ENCODE measurements at places on chromosomes 1 and 21.

DNA sequence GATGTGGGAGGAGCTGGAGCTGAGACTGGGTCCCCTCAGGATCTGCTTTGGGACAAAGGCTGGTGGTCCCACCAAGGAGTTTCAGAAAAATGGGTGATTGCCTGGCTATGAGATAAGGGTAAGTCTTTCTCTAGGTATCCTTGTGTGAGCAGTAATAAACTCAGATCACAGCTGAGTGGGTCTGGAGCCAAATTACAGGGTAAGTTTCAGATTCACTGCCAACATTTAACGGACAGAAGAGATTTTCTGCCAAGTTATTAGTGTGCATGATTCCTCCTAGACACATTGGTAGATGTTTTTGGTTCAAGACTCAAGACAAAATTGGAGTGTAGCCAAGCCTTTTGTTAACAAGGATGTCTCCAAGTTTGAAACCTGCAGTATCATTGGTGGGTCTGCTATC is 7.5 kb downstream of the CD1B start:
- no peak for DNase-seq

- no peak for DNase-seq
Observed at GRCh38 chr1:226973371-226973897, 33.3 kb downstream of the COQ8A start.

GRCh38 chr1:22472596-22472995 is 20.9 kb downstream of the ZBTB40 start:
- no peak for DNase-seq

DNA sequence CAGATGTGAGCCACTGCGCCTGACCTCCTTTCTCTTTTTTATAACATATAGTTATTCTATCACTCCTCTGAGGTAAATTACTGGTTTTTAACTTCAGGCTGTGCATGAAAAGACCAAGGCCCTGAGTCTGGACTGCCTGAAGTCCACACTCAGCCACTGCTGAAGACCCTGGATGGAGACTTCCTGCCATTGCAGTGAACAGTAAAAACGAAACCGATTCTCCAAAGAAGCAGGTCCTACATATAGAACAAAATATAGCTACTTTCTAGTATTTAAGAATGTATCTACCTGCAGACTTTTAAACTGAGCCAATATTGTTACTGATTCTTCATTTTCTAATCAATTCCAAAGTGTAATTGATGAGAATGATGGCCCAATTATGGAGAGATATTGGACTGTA is 232.8 kb downstream of the CHRM3 start:
- no peak for DNase-seq

DNA sequence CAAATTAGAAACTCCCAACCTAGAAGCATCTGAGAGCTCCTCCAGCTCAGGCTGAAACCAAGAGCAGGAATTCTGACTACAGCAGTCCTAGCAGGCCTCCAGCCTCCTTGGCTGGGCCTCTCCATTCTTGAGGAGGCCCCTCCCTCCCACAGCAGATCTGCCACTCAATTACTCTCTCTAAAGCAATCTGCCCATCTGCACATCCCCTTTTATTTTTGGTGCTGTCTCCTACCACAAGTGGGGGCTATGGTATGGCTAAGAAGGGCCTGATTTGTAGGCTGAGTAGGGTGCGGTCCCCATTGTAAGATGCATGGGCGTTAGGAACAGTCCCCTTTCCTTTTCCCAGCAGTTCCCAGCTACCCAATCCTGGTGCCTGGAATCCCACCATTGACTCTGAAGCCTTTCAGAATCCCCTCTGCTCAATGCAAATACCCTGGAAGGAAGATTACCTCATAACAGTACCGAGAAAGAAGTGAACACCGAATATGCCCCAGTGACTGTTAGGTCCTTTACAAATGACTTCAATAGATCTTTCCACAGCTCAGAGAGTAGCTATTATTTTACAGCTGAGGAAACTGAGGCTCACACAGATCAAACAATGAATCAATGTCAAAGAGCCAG is 11.6 kb upstream of the TTC39A start:
- peak; percentile 40 for DNase-seq

- peak; percentile 75 for DNase-seq
Observed at GRCh38 chr1:145977486-145978470, 13.3 kb downstream of the POLR3GL start.

DNA sequence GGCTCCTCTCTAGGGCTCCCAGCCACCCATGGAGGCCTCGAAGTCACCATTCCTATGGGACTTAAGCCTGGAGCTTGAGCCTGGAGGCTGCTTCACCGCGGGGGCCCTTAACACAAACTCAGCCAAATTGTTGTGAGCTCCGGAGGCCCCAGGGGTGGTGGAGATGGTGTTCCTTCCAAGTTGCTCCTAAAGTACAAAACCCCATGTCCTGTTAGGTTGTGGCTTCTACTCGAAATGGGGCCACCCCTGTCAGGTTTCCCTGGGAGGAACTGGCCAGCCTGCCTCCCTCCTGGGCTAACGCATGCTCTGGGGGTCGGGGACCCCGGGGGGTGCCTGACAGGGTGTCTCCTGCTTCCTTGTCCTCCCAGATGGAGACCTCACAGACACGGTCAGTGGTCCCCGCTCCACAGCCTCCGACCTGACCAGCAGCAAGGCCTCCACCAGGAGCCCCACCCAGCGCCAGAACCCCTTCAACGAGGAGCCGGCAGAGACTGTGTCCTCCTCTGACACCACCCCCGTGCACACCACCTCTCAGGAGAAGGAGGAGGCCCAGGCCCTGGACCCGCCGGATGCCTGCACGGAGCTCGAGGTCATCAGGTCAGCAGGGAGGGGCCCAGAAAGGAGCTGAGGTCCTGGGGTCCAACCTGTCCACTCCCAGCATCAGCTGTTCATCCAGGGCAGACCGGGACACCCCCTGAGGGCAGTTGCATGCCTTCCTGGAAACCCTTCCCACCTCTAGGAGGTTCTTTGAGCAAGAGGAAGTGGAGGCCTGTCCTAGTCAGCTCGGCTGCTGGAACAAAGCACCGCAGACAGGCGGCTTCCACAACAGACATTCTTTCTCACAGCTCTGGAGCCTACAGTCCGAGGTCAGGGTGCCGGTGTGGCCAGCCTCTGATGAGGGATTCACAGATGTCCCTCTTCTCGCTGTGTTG is 10.8 kb upstream of the SLC25A34 start:
- no peak for DNase-seq

- DNase-seq = no peak
Observed at GRCh38 chr1:35297886-35298285, 29.4 kb downstream of the ZMYM4 start.

GRCh38 chr1:226699166-226699565 is 39.9 kb downstream of the ITPKB start:
- DNase-seq = no peak

- DNase-seq = no peak
Observed at GRCh38 chr1:178278916-178279686, 185.2 kb downstream of the RASAL2 start.

DNA sequence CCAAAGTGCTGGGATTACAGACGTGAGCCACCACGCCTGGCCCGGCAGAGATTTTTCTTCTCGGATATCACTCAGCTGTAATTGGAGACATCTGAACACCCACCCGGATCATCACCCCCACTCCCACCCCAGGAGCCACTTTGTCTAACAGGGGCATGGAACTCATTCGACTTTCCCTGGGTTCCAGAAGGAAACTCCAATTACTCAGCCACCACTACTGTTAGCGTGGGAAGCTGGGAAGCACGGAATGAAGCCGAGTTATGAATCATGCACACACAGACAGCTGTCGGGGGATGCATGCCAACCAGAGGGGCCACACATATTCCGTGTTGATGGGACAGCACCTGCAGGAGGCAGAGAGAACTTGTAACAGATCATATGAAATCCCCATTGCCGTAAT is 85.2 kb downstream of the HLCS start:
- no peak for DNase-seq

- DNase-seq = no peak
Observed at GRCh38 chr21:36756527-36756926, 57.6 kb downstream of the SIM2 start.

DNA sequence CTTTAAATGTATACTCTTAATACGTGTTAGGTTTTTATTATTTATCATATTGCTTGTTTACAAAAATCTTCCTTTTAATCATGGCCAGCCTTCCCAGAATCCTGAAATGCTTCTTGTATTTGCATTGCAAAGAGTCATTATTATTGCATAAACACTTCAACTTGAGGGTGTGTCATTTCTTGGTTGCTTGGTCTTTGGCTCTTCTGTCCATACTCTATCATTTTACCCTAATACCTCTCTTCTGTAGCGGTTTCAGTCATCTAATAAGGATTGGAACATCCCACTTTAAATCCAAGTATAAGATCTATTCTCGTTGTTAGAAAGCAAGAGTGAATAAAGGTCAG is 200.6 kb upstream of the CACYBP start:
- DNase-seq = no peak

- no peak for DNase-seq
Observed at GRCh38 chr1:93584261-93585003, 97.2 kb downstream of the BCAR3 start.

DNA sequence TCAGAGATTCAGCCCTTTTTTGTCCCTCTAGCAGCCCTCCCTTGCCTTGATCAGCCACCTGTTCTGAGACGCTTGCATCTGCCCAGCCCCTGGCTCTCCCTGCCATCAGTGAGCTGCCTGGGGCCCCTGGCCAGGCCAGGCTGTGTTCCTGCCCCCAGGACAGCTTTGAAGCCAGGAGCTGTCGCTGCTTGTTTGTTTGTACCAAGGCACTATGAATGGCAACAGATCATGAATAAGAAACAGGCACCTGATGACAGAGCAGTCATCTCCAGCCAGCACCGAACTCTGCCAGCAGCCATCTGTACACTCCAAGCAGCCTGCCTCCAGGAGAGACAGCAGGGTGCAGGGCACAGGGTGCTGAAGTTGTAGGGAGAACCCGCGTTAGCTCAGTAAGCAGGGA is 8.1 kb upstream of the VWA5B1 start:
- no peak for DNase-seq

GRCh38 chr1:51612447-51612961 is 4.4 kb upstream of the OSBPL9 start:
- DNase-seq = no peak

GRCh38 chr1:180539136-180539535 is 19.6 kb upstream of the OVAAL start:
- DNase-seq = no peak

GRCh38 chr1:110676970-110677369 is 2.2 kb upstream of the KCNA3 start:
- no peak for DNase-seq

DNA sequence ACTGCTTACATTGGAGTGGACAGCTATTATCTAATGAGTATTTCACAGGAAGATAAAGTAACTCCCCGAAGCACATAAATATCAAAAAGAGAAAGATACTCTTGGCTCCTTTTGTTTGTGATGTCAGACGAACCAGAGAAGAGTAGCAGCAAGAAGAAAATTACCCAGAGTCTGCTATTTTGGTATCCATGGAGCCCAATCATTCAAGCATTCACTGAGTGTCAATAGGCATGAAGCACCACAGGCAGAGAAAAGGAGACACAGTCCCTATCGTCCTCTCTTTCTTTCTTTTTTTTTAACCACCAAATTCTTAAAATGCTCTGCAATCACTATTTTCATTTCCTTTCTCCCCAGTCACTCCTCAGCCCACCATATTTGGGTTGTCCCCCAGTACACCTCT is 22.2 kb downstream of the THEMIS2 start:
- DNase-seq = no peak

- DNase-seq = no peak
Observed at GRCh38 chr21:45417256-45417950, 12.4 kb downstream of the COL18A1 start.

DNA sequence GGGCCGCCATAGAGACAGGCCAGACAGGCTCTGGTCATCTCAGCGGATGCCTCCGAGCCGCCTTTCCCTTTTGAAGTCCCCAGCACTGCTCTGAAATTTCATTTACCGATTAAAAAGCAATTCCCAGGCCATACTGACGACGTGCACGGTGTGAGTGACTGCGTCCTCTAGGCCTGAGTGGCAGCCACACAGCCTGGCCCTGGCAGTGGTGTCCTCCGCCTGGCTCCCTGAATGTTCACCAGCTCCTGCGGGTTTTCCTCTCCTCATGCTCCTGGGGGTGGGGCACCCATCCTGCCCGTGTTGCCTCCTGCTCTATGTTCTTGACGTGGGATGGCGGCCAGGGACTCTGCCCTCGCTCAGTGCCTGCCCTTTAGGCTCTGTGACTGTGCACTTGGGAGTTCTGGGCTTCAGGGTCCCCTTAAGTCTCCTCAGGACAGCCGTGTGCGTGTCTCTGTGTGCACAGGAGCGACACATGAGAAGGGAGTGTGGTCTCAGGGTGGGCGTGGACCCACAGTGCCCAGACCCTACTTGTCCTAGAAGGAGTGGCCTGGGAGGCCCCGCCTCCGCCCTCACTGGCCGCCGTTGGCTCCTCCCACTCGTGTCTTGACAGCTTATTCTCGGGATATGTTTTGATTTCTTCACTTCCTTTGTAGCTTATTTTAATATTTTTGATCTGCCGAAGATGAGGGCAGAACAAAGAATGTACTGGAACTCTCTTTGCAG is 3.6 kb downstream of the SKI start:
- DNase-seq = peak; percentile 81

DNA sequence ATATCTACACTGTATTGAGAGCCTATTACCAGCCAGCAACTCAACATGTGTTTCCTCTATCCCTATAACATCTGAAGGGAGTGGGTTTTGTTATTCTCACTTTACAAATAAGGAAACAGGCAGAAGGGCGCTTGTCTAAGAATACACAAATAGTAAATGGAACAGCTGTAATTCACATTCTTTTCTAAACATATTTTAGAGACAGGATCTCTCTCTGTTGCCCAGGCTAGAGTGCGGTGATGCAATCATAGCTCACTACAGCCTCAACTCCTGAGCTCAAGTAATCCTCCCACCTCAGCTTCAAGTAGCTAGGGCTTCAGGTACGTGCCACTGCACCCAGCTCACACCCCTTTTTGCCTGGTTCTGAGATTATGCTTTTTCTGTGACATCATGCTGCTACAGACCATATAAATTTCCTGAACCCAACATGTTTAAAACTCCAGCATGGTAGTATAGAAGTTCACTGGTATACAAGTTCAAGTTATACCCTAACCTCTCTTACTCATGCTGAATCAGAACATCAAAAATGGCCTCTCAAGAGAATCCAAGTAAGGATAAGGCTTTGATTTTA is 8.6 kb upstream of the TACSTD2 start:
- no peak for DNase-seq

GRCh38 chr21:15060543-15061175 is 4.1 kb downstream of the NRIP1 start:
- no peak for DNase-seq

All from activated CD8-positive, alpha-beta memory T cell treated with anti-CD3 and anti-CD28 coated beads, Interleukin-2, amount 50 U/mL, for 48 hours (primary cell).